ENCODE measurements at places on chromosomes 1 and 21.

- DNase-seq = no peak
Measured at GRCh38 chr1:185338719-185339622, 21.9 kb upstream of the IVNS1ABP start.

DNA sequence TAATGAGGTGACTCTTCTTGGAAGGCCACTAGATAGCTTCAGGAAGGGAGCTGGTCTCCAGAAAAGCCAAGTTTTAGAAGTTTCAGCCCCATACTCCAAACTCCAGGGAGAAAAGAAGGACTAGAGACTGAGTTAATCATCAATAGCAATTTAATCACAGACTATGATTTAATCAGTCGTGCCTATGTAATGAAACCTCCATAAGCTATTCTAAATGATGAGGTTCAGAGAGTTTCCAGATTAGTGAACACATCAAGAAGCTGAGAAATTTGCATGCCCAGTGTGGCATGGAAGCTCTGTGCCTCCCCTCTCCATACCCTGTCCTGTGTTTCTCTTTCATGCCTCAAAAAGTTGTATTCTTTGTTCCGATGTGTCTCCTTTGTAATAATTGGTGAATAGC is 49.2 kb upstream of the CCDC190 start:
- DNase-seq = no peak

- DNase-seq = no peak
Measured at GRCh38 chr21:15014221-15014620, 50.6 kb downstream of the NRIP1 start.

GRCh38 chr1:203091761-203092330 is 6.0 kb upstream of the MYOG start:
- no peak for DNase-seq

DNA sequence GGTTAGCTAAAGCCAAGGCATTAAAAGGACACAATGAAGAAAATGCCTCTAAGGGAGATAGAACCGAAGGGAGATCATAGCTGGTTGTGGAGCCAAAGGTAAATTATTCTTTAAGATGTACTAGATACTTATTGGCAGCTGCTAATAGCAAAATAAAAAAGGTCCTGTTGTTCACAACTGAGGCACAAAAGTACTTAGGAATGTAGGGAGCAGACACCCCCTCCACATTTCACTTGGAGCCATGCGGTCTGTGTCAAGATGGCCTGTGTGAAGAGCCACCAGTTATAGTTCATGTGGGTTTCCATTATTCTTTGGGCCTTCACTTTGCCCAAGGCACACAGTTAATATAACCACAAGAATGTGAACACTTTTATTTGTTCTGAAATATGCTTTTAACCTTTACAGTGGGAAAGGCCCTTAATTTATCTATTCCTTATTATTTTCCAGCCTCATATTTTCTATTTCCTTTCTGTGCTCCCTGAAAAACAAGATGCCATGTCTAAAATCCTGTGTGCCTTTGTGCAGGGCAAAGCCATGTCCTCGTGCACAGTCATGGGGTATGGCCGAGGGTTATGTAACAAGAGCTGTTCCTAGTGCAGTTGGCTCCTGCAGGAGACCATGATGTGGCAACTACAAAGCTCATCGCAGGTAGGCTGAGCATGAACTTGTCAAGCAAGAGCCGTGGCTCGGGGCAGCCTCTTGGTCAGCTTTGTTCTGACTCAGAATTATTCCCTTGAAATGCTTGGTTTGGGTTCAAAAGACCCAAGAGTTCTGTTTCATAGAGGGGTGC is 16.2 kb upstream of the WDR26 start:
- DNase-seq = no peak

GRCh38 chr1:91830242-91831131 is 55.5 kb downstream of the TGFBR3 start:
- DNase-seq = no peak

GRCh38 chr1:26046246-26047095 is 553 bp upstream of the SLC30A2 start:
- no peak for DNase-seq

GRCh38 chr1:66648901-66649595 is 103.2 kb upstream of the DYNLT5 start:
- DNase-seq = no peak

DNA sequence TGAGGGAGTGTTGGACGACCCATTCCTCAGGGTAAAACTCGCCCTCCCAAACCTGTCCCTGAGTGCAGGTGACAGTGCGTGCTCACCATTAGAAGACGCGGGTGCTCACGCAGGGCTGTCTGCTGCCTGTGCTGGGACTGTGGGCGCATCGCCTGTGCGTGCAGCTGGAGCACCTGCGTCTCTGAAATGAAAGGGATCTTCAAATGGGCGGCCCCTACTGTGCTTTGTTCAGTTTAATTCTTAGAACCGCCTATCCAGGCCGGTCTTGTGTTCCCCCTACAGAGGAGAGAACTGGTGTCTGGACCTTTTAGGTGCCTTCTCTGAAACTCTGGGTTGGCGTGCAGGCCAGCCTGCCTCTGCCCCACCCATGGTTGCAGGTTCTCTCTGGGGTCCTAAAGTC is 125.8 kb downstream of the PCBP3 start:
- no peak for DNase-seq

GRCh38 chr1:204102029-204102611 is 29.2 kb downstream of the SOX13 start:
- DNase-seq = no peak

DNA sequence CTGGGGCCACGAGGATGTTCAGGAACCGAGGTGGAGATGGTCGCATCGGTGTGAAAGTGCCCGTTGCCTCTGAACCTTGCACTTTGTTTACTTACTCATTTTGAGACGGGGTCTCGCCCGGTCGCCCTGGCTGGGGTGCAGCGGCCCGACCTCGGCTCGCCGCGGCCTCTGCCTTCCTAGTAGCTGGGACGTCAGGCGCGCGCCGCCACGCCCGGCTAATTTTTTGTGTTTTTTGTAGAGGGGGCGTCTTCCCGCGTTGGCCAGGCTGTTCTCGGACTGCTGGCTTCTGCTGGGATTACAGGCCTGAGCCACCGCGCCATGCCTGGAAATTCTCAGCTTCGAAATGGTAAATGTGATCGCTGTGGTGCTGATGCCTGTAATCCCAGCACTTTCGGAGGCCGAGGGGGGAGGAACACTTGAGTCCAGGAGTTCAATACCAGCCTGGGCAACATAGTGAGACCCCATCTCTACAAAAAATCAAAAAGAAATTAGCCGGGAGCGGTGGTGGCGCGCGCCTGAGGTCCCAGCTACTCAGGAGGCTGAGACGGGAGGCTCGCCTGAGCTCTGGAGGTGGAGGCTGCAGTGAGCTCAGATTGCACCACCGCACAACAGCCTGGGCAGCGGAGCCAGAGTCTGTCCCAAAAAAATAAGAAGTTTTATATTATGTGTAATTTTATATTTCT is 684 bp upstream of the MRPL20 start:
- no peak for DNase-seq

DNA sequence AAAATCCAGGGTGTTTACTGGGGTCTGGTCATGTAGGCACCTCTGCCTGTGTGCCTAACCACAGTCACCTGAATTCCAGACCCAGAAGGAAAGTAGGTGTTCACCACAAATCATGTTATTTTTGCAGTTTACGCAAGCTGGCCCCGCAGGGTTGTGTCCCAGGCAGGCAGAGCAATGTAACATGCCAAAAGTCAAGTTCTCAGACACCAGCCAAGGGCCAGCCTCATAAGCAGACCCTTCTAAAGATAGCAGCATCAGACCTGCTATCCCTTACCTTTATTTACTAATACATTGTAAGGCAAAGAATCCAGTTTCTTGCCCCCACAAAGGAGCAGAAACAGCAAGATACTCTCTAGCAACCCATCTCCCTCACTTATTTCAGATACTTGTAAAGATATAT is 83.0 kb downstream of the GPR161 start:
- DNase-seq = no peak

DNA sequence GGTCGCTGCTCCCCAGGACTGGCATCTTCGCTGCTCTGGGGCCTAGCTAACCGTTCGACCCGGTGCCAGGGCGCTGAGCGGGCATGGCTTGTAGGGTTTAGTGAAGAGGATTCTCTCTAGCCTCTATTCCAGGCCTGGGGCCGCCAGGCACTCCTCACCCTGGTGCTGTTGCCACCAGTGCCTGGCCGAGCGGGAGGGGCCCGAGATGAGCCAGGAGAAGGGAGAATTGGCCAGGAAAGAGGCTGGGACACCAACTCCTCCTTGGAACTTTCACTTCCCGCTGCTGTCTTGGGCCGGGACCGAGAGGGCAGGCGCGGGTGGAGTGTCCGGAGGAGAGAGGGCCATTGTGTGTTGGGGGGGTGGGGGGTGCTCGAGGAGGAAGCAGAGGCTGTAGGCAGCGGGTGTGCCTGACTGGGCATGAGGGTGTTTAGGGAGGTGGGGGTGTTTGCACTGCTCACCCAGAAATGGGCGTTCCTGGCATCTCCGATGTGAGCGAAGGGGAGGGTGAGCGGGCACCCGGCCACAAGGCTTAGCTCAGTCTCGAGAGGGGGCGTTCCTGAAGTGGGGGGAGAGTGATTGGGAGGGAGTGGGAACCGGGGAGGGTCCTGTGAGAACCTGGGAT is 772 bp downstream of the ADAM15 start:
- DNase-seq = no peak

- DNase-seq = no peak
Measured at GRCh38 chr21:17045214-17045853, 467.5 kb upstream of the CXADR start.

DNA sequence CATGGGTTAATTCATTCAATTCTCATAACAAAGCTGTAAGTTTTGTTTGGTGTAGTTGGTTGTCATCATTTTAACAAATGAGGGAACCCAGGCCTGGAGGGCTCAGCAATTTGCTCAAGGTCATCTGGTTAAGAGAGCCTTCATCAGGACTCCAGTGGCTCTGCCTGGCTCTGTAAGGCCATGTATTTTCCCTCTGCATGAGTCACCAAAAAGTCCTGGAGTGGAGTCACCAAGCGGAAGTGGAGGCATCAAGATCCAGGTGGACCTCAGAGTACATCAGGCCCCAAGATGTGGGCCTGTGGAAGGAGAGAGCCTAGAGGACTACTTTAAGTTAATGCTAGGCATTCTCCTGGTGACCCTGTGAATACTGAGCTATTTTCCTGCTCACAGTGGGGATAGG is 30.0 kb upstream of the RBM15 start:
- DNase-seq = no peak

DNA sequence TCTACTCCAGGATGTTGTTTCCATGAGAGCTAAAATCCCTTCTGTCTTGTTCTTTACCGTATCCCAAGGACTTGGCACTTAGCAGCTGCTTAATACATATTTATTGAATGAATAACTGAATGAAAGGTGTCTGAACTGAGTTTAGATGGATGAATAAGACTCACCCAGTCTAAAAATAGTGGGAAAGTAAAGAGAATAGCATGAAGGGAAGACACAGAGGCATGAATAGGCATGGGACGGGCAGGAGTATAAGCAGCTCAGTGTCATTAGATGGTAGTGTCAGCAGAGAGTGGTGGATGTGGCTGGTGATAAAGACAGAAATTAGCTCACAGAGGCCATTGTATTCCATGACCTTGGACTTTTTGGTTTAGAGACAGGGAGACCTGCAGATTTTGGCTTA is 9.2 kb downstream of the IL12RB2 start:
- no peak for DNase-seq

- no peak for DNase-seq
Measured at GRCh38 chr1:157734321-157734720, 33.8 kb upstream of the FCRL3 start.

- no peak for DNase-seq
Measured at GRCh38 chr1:199279872-199280645, 641.2 kb downstream of the PTPRC start.

- no peak for DNase-seq
Measured at GRCh38 chr1:93807311-93807930, 71.6 kb downstream of the DNTTIP2 start.

- no peak for DNase-seq
Measured at GRCh38 chr1:40386359-40386723, 12.8 kb downstream of the SMAP2 start.
